ENCODE measurements at places on chromosomes 3 and 15. TPM values are rescaled to one million over a fixed set of nuclear protein-coding genes. Genes with fewer than 3 reads are reported as not detected.
A peak's percentile ranks its signal among the peaks of the same experiment; 100 is the strongest.

The STRIT1 gene
- not detected for total RNA-seq

DNA sequence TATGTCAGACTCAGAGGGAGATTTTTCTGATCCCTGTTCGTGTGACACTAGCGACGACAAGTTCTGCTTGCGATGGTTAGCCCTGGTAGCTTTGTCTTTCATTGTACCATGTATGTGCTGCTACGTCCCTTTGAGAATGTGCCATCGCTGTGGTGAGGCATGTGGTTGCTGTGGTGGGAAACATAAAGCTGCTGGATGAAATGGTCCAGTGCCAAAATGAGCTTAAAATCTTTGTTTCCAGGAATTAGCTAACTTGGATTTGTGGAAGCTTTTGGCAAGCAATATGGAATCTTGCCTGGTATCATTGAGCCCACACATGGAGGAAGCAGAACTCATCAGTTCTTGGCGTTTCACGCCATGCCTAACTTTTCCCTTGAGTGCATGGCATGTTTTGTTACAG lies 98.8 kb downstream of the SPRED1 start:
- no peak for DNase-seq
- H3K27me3 ChIP-seq, result no peaks in the 10 kb centered on the region
- no peak overlapping the region for H3K27ac ChIP-seq
- peaks cover 8% of the 10 kb centered on the region for H3K36me3 ChIP-seq

DNA sequence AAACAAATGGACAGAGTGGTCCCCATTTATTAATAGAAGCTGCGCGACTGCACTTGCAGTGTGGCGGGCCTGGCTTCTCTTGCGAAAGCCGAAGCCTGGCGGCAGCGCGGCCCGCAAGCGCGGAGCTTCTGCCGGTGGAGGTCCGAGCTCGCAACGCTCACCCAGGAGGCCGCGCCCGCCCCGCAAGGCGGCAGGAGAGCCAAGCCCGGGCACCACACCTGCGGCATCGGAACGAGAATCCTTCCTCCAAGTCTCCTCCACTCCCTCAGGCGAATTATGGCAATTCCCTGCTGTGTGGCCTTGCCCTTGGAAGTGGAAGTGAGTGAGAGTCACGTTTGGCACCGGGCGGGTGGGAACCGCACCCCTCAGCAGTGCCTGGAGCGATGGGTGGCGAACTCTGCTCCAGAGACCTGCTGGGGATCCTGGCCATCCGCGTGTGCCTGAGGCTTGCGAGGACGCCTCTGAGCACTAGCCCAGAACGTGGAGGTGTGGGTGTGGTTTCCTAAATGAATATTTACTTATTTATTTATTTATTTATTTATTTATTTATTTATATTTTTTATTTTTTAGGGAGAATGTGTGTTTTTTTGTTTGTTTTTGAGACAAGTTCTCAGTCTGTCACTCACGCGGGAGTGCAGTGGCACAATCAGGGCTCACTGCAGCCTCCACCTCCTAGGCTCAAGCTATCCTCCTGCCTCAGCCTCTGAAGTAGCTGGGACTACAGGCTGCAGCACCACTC lies 133.7 kb upstream of the UBE2E1 start:
- no peak overlapping the region for H3K4me3 ChIP-seq
- peaks cover 4% of the 10 kb centered on the region for H3K27me3 ChIP-seq
- H3K27ac ChIP-seq, result no peak overlapping the region
- DNase-seq, result no peak
- H3K36me3 ChIP-seq, result no peaks in the 10 kb centered on the region

The PTH1R gene
- 0.26 TPM for total RNA-seq

DNA sequence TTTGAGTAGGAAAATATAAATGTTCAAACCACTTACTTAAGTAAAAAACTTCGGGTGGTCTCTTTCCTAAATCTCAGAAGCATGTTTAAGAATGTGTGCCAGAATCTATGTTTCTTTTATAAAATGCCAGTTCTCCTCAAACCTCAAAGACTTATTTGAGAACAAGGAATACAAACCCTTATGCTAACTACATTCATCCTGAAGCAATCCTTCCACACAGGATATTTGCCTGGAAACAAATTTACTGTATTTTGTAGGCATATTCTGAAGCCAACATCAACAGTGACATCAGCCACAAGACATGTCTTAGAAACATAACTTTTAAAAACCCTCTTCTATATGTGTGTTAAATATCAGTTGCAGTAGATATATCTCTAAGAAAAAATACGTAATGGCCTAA lies 1077.0 kb downstream of the ROBO1 start:
- DNase-seq, result no peak
- no peak overlapping the region for H3K27ac ChIP-seq
- peaks cover 7% of the 10 kb centered on the region for H3K36me3 ChIP-seq
- H3K4me3 ChIP-seq, result no peak overlapping the region
- H3K4me1 ChIP-seq, result peaks cover 2% of the 10 kb centered on the region

- H3K36me3 ChIP-seq, result no peaks in the 10 kb centered on the region
- DNase-seq, result no peak
- H3K4me3 ChIP-seq, result no peak overlapping the region
- H3K4me1 ChIP-seq, result peaks cover 2% of the 10 kb centered on the region
- no peak overlapping the region for H3K27ac ChIP-seq
Measured at GRCh38 chr15:42110367-42110766, 16.0 kb upstream of the PLA2G4D start.

DNA sequence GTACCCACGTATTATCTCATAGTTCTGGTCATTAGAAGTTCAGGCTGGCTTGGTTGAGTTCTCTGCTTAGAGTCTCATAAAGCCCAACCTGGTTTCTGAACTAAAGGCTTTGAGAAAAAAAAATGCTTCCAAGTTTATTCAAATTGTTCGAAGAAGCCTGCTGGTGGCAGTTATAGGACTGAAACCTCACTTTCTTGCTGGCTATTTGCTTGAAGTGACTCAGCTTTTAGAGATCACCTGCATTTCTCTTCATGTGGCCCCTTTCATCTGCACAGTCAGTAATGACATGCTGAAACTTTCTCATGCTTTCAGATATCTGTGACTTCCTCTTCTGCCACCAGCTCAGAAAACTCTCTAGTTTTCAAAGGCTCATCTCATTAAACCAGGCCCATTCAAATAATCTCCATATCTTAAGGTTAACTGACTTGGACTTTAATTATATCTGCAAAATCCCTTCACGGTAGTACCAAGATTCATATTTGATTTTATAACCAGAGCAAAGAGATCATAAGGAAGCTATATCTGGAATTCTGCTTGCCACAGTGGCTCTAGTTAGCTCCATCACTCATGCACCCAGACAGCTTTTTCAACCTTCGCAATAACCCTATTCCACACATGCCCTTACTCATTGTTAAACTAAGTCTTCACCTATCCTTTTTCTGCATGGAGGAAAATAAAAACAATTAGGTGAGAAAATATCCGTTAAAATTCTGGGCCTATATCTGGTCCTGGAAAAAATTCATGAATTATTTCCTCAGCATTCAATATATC lies 433.8 kb upstream of the CBLB start:
- no peak overlapping the region for H3K4me3 ChIP-seq
- H3K4me1 ChIP-seq, result no peaks in the 10 kb centered on the region
- no peak for DNase-seq
- H3K36me3 ChIP-seq, result no peaks in the 10 kb centered on the region
- H3K27me3 ChIP-seq, result no peaks in the 10 kb centered on the region
- no peak overlapping the region for H3K27ac ChIP-seq

DNA sequence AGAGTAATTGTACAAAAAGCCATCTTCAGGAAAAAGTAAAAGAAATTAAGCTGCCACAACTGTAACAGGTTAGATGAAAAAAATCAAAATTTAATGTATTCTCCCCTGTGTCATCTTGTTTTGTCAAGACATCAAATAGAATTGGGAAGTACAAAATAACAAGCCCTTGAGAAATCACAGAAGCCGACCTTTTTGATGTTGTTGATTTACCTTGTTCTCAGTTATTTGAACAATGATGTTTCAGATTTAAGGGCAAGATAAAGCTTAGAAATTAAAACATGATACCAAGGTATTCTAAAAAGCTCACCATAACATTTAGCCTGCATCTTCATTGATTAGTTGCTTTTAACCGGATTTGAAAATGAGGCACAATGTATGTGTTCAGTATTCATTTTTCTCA lies 523.0 kb downstream of the FOXP1 start:
- no peak for DNase-seq
- no peak overlapping the region for H3K27ac ChIP-seq

DNA sequence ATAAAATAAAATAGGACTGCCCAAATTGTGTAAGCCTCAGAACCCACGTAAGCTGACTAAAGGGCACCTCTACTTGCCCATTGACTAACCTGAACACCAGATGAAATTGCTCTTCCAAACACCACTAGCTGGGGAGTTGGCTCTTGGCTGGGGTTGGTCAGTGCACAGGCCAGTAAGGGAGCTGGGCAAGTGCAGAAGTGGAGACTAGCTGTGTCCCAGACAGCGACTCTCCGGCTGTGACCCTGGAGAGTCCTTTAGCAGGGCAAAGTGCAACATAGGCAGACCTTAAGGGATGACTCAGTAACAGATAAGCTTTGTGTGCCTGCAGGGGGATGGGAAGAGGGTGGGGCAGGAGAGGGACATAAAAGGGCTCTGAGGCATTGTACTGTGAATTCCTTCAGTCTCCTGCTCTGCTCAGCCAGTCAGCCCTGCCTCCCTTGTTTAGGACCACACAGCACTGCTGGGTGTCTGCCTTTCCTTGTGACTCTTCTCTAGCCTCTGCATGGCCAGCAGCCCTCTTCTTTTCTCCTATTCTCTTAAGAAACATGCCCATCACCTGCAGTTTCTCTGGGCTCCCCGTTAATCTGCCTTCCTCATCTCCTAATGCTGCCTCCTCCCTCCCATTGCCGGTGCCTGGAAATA lies 13.2 kb downstream of the NR1I2 start:
- no peaks in the 10 kb centered on the region for H3K27me3 ChIP-seq
- peaks cover 18% of the 10 kb centered on the region for H3K4me1 ChIP-seq
- no peaks in the 10 kb centered on the region for H3K36me3 ChIP-seq

- peak overlapping the region; percentile 82 for H3K4me3 ChIP-seq
- H3K27me3 ChIP-seq, result no peaks in the 10 kb centered on the region
- H3K36me3 ChIP-seq, result peaks cover 1% of the 10 kb centered on the region
- peaks cover 28% of the 10 kb centered on the region for H3K4me1 ChIP-seq
Measured at GRCh38 chr3:122513386-122514122, 1.2 kb downstream of the KPNA1 start.

The CD200 gene
- 42.1 TPM for total RNA-seq

DNA sequence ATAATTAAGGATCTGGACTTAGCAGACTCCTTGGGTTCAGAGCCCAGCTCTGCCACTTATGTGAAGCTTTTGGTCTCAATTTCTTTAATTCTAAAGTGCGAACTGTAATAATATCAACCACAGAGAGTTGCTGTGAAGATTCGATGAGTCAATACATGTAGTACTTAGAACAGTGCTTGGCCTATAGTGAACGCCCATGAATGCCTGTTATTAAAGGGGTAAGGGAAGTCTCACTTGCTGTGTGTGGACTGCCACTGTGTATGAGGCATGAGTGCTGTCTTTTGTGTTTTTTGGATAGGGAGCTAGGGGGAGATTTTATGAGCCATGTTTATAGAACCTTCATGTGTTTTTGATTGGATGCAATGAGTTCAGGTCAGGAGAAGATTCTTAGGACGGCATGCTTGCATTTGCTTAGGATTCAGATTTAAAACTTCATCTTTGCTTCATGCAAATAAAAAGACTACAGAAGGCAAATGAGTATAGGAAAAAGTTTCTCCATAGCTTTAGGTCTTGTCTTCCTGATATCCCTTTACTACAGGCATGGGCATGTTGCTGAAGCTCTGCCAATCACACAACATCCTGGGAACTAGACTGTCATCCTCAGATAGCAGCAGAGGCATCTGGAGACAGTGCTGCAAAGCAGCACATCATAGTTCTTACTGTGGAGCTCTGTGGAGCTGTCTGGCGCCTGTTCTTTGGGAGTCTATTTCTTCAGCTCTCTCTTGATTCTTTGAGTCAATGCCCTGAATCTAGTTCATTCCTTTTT lies 50.0 kb downstream of the PLS1 start:
- no peak overlapping the region for H3K27ac ChIP-seq
- no peaks in the 10 kb centered on the region for H3K36me3 ChIP-seq
- no peak overlapping the region for H3K4me3 ChIP-seq
- no peaks in the 10 kb centered on the region for H3K27me3 ChIP-seq
- no peak for DNase-seq

- H3K36me3 ChIP-seq, result no peaks in the 10 kb centered on the region
- no peaks in the 10 kb centered on the region for H3K27me3 ChIP-seq
- H3K4me1 ChIP-seq, result peaks cover 36% of the 10 kb centered on the region
Measured at GRCh38 chr3:43695863-43696262, 5.1 kb downstream of the ABHD5 start.

DNA sequence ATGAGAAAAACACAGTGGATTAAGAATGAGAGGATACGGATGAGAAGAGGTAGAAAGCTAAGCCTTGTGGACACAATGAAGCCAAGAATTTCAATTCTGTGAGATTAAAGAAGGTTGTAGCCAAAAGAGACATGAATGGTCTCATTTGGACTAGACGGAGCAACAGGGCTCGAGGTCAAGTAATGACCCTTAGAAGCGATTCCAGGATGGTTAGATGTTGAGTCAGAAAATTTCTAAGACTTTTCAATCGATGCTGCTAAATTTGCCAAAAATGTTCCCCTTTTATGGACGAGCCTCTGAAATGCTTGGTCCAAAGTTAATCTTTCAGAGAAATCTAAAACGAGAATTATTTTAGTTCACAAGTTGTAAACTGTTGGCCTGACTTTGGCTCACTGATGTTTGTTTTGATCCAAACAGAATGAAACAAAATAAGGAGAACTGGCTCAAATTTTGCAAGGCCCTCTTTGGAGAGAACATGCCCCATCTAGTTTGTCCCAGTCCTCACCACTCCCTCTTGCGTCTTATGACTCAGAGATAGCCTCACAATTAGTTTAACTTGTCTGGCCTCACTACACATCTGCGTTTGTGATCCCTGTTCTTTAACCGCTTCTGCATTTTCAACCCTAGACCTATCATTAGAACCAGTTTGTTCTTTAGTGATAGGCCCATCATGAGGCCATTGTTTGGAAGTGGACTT lies 235.5 kb downstream of the PDZRN3 start:
- peak overlapping the region; percentile 62 for H3K27ac ChIP-seq
- no peak for DNase-seq
- H3K4me3 ChIP-seq, result no peak overlapping the region

DNA sequence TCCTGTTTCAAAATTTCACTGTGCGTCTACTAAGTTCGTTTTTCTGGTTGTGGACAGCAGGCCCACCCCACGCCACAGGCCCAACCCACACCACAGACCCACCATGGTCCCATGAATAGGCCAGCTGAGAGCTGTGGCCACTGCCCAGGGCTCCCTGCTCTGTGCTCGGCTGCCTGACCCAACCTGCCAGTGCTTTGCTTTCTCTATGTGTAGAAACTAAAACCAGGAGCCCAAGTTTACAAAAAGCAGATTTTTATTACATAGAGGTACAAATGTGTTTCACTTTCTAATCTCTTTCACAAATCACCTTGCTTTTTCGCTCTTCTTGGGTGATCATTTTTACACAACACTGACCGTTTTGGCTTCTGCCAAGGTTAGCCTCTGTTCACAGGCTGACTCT lies 69.1 kb downstream of the HERC2 start:
- H3K4me3 ChIP-seq, result no peak overlapping the region
- peaks cover 50% of the 10 kb centered on the region for H3K36me3 ChIP-seq
- DNase-seq, result no peak
- peak overlapping the region; percentile 2 for H3K27ac ChIP-seq

The SPTSSB gene
- total RNA-seq, result 30.1 TPM

The UNC13C gene
- total RNA-seq, result 7.7 TPM
